Ovary (tissue), 10 donors: ENCODE measurements at places on chromosomes 5 and 9. TPM values are rescaled to one million over a fixed set of nuclear protein-coding genes. Genes with fewer than 3 reads are reported as not detected.

DNA sequence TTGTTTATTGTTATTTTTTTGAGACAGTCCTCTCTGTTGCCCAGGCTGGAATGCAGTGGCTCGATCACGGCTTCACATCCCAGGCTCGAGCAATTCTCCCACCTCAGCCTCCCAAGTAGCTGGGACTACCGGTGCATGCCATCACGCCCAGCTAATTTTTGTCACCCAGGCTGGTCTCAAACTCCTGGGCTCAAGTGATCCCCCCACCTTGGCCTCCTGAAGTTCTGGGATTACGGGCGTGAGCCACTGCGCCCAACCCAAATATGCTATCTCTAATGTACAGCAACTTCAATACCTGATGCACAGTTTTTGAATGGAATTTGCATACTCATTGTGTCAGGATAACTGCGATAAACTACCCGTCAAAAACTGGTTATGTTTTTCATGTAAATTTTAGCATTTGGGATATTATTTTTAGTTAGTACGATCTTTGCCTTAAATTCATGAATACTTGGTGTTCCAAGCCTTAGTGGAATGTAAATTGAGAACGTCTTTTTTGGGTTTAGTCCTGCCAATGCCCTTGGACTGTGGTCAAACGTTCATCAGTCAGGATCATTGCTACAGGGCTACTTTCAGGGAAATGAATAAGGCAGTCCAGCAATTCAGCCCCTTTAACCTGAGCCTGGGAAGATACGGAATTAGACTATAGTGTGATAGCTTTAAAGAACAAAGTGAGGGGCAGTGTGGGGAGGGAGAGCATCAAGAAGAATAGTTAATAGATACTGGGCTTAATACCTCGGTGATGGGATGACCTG is 4.4 kb downstream of the UGCG start:
- no peak overlapping the region for H3K4me3 ChIP-seq
- no peak for DNase-seq
- no peaks in the 10 kb centered on the region for H3K27me3 ChIP-seq
- no peaks in the 10 kb centered on the region for H3K36me3 ChIP-seq

DNA sequence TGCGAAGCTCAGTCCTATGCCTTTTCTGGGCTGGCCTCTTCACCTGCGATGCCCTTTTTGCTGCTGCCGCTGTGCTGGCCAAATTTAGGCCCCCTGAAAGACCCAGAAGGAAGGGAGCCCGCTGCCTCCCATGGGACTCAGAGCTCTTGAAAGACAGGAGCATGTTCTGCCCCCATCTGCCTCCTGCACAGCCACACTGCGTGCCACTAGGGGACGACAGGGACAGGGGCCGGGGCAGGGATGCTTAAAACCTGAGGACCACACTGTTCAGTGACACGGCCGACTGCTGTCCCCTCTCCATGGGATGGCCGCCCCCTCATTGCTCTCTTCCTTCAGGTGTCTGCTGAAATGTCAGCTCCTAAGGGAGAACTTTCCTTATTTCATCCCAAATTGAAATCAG is 132.4 kb downstream of the ADAMTS2 start:
- no peak for DNase-seq
- H3K27me3 ChIP-seq = no peaks in the 10 kb centered on the region
- H3K36me3 ChIP-seq = no peaks in the 10 kb centered on the region
- H3K4me3 ChIP-seq = no peak overlapping the region
- no peak overlapping the region for H3K27ac ChIP-seq

GRCh38 chr5:10409504-10409903 is 32.2 kb upstream of the ROPN1L start:
- H3K4me3 ChIP-seq = no peak overlapping the region
- H3K27me3 ChIP-seq = no peaks in the 10 kb centered on the region
- H3K27ac ChIP-seq = no peak overlapping the region
- no peaks in the 10 kb centered on the region for H3K4me1 ChIP-seq
- no peaks in the 10 kb centered on the region for H3K36me3 ChIP-seq

DNA sequence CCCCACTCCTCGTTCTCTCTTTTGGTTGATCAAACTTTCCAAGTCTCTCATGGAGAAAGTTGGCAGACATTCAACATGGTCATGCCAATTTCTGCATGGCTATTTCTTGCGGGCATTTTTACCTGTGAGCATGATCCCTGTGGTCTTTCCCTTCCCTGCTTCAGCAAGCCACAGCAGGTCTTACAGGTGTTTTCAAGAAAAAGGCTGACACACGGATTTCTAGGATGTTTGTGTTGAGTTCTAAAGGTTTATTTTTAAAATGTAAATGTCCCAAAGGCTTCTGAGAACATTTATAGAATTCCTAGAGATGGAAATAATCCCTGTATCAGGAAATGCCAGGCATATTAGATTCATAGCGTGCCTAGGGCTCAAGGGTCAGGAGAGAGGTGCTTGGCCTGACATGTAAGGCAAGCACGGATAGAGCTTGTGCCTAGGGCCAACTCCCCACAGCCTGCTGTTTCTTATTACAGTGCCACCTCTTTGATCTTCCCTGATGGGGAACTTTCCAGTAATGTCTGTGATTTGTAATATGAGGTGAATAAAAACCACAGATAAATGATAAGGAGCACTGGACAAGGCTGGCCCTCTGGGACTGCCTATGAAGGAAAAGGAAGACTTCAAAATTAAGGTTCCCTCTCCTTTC is 79.8 kb downstream of the MUSK start:
- peaks cover 11% of the 10 kb centered on the region for H3K4me1 ChIP-seq
- no peaks in the 10 kb centered on the region for H3K27me3 ChIP-seq
- no peak overlapping the region for H3K27ac ChIP-seq
- no peak overlapping the region for H3K4me3 ChIP-seq

DNA sequence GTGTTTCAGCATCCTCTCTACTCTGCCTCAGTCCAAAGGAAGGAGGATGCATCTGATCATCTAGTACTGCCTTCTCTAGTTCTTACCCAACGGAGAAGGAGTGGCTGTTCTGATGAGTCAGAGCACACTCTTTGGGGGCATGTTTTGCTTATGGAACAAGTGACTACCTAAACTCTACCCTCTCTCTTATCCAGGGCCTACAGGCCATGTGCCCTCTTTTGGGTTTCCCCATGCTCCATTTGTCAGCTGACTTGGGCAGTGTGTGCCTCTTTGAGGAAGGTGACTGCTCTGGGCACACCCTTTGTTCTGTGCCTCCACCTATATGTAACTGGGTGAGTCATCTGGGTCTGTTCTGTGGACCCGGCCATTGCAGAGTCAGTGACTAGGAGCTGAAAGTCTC is 89.6 kb upstream of the BNC2 start:
- DNase-seq = no peak
- no peak overlapping the region for H3K4me3 ChIP-seq
- H3K27me3 ChIP-seq = no peaks in the 10 kb centered on the region
- no peaks in the 10 kb centered on the region for H3K36me3 ChIP-seq

GRCh38 chr5:171499611-171500010 is 80.2 kb downstream of the FGF18 start:
- H3K4me3 ChIP-seq = no peak overlapping the region
- H3K4me1 ChIP-seq = peaks cover 7% of the 10 kb centered on the region
- H3K27me3 ChIP-seq = no peaks in the 10 kb centered on the region
- DNase-seq = no peak

The ZNF300 gene
- polyA plus RNA-seq = 7.1 TPM

The GAPT gene
- polyA plus RNA-seq = 0.41 TPM

The FOXD4L5 gene
- not detected for polyA plus RNA-seq

The PCBD2 gene
- 8.2 TPM for polyA plus RNA-seq

The LCN1 gene
- polyA plus RNA-seq = not detected

The LCN10 gene
- 2.4 TPM for polyA plus RNA-seq

The PTPRD gene
- polyA plus RNA-seq = 18.1 TPM

The IL3 gene
- not detected for polyA plus RNA-seq
